Stimulated activated CD8-positive, alpha-beta memory T cell treated with anti-CD3 and anti-CD28 coated beads, Interleukin-4, amount 100 ng/mL, for 1 hour (primary cell): ENCODE measurements at places on chromosomes 5 and 9.

GRCh38 chr9:125890826-125891225, 143.7 kb downstream of the PBX3 start:
- no peak for DNase-seq

DNA sequence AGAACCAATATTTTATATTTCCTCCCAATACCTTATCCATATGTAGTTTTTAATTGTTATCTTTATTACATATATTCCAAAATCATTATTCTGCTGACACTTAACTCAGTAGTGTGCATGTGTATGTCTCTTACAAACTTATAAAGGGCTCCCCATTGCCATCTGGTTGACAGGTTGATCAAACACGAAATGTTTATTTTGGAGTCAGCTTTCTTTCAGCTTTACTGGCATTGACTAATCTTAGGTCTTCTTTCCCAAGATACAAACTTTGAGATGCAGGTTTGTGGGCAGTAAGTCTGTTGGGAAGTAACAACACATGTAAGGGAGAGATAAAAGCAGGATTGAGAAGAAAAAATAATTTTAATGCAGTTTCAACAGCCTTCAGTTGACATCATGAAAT, 716.0 kb upstream of the CHD1 start:
- DNase-seq = no peak

GRCh38 chr5:75324791-75325190, 12.2 kb upstream of the HMGCR start:
- no peak for DNase-seq

DNA sequence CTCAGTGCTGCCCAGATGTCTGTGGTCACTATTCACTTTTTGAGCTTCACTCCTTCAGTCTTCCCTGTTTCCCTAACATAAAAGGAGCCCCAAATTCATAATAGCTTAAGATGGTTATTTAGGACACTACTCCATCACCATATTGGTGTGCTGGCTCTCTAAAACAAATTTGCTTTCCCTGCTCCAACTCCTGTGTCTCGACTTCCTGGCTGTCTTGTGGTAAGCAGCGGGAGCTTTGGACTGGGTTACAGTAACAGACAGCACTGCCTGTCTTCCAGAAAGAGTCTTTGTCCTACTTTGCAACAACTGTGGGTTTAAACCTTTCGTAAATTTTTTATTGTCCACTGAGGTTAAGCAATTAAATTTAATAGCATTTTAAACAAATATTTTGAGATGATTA, 389.4 kb downstream of the CDH9 start:
- DNase-seq = no peak

DNA sequence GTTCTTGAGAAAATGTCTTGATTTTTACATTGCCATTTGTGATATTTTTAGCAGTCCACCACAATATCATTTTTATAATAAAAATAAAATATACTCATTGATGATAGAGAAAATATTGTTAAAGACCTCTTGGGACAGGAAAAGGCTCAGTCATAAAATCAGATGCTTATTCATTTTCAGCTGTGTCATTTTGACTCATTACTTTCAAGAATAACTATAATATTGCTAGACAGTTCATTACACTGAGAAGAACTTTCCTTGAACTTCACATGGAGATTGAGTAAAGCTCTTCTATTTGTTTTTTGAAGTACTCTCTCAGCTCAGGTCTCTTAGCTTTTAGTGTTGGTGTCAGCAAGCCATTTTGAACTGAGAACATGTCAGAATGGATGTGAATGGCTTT, 8.5 kb upstream of the MEIKIN start:
- DNase-seq = no peak

DNA sequence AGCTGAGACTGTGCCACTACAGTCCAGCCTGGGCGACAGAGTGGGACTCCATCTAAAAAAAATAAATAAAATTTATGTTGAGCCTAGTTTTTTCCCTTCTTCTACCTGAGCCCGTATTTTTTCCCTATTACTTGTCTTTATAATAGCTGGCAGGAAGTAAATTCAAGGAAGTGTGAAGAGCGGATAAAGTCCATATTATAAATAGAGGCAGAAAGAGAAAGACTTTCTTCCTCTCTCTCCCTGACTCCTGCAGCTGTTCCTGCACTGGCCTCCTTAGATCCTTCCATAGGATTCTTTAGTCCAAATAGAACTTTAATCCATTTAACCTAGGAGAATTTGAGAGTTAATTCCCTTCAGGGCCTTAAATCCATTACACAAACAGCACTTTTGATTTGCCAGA, 10.3 kb upstream of the ERBIN start:
- DNase-seq = no peak

GRCh38 chr9:136901516-136902258, 15.4 kb downstream of the TRAF2 start:
- DNase-seq = peak; percentile 39

DNA sequence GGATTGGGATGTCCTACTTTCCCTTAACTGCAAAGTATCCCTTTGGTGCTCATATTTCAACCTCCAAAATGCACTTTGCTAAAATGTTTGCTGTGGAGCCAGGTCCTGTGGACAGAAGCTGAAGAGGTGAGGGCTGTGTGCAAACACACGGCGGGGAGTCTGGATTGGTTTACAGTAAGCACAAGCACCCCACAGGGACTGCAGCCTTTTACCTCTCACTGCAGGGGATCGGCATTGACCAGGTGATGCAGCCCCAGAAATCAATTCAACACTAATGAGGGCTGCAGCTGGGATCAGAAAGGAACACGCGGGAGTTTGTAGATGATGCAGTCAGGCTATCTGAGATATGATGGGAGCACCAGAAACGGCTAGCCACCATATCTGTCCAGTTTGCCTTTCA, 450.9 kb downstream of the CCDC171 start:
- DNase-seq = no peak

DNA sequence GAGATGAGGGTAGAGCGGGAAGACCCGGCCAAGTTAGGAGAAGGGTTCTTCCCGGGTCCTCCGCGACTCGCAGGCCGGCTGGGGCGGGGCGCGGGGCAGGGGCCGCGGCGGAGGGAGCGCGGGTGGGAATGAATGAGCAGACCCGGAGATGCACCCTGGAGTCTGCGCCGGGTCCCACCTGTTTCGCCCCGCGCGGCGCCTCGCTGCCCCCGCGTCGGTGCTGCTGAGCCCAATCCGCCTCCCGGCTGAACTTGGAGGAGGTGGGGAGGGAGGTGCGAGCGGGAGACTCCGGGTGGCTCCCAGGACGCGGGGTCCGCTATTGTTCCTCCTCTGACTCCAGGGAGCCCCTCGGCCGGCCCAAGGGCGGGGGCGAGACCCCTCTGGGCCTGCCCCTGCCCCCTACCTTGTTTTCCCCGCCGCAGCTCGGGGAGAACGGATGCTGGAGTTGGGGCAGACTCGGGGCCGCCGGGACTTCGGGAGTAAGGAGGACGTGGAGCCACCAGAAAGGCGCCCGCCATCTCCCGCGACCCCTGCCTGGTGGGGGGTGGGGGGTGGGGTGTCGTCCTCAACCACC, 659 bp downstream of the RAI14 start:
- DNase-seq = no peak

DNA sequence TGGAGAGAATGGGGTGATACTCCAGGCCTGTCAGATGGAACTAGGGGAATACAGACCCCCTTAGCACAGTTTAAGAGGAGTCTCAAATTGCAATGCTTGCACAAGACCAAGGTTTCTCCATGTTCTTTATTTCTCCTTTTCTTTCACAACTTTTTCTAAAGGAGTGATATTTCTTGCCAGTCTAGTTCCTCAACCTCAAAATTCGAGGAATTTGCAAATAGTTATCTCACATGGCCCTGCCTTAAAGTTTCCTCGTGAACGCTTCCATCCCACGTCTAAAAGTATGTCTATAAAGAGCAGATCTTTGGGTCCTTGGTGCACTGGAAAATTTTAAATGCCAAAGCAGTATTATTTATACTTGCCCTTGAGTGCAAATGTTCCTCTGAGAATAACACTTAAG, 373.8 kb upstream of the KLF4 start:
- no peak for DNase-seq

GRCh38 chr5:150429410-150429873, 16.7 kb upstream of the CD74 start:
- no peak for DNase-seq

GRCh38 chr5:73445665-73446630, 2.6 kb downstream of the FOXD1 start:
- DNase-seq = no peak

- no peak for DNase-seq
Observed at GRCh38 chr5:61596265-61596664, 264.2 kb downstream of the ZSWIM6 start.

DNA sequence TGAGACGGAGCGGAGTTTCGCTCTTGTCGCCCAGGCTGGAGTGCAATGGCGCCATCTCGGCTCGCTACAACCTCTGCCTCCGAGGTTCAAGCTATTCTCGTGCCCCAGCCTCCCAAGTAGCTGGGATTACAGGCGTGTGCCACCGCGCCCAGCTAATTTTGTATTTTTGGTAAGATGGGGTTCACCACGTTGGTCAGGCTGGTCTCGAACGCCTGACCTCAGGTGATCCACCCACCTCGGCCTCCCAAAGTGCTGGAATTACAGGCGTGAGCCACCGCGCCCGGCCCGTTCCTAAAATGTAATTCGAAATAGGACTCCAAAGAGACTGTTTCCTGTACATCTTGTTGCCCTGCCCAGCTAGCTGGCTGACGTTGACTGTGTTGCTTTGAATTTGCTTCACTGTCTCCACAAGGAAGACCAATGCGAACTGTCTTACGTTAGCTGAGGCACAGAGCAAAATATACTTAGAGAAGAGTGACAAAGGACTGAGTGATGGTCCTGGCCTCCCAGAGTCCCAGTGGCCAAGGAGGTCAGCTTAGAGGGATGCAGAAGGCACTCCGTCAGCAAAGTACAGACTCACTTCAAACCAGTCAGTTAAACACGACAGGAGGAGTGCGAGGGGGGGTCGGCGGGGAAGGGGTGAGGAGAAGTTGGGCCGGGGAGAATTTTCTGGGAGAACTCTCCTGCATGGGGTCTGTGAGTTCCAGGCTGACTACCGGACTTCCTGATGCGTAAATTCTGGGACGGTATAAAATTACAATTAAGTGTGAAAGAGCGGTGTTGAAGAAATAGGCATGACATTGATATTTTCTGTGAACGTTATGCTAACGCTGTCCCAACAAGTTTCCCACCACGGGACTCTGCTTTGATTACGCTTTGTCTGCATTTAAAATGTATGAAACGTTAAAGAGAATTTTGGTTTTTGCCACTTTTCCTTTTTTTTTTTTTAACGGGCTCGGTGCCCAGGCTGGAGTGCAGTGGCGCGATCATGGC, 6.8 kb upstream of the TRIM41 start:
- DNase-seq = no peak
